ENCODE measurements at places on chromosomes 16 and 17.

- DNase-seq = no peak
Observed at GRCh38 chr16:79509211-79509631, 91.3 kb downstream of the MAF start.

- peak; percentile 91 for DNase-seq
Observed at GRCh38 chr17:41666708-41667279, 21.9 kb upstream of the EIF1 start.

- no peak for DNase-seq
Observed at GRCh38 chr16:84207251-84207650, 16.3 kb downstream of the ADAD2 start.

DNA sequence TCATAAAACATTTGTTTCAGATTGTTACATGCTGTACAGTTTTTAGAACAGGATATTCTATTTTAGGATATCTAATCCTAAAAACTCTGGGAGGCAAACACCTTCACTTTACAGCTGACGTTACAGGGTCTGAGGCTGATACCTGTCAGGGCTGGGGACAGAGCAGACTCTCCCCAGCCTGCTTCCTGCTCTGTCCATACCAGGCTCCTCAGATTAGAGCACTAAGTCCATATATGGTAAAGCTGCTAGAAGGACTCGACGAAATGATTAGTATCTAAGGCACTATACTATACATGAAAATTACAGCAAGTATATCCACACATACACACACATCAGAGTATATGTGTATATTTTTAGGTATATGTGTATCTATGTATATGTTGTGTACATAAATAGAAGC lies 125.2 kb downstream of the ZFHX3 start:
- no peak for DNase-seq

DNA sequence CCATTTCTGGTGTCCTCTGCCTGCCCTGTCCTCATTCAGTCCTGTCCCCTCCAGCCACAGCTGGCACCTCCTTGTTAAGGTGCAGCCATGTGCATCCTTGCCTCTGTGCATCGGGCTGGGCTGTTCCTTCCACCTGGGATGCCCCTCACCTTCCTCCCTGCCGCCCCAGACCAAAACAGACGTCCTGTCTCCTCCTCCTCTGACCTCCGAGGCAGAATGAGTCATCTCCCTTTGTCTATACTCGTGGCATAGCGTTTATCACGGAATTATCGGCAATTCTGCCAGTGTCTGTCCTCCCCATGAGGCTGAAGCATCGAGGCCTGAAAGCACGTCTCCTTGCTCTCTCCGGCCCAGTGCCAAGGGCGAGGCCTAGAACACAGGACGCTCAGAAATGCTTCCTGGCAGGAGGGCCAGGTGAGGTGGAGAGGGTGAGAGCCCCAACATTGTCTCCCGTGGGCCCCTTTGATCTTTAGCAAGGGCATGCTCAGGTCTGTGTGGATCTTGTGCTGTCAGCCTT lies 4.6 kb downstream of the RAI1 start:
- DNase-seq = no peak

DNA sequence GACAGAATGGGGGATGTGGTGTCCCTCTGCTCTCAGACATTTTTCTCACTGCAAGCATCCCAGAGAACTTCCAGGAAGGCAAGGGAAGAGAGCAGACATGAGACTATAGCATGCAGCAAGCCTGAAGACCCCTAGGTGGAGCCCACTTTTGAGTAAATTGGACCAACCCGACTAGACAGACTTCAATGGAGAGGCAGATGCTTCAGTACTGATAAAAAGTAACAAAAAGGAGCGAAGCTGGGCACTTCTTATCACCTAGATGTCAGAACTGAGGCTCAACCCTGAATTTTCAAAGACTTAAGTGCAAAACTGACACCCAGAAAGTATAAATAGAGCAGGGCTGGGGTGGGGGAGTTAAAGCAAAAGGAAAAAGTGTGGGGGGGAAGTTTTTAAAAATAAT lies 130.8 kb downstream of the PMP22 start:
- DNase-seq = no peak

- DNase-seq = no peak
Observed at GRCh38 chr17:13640551-13640950, 38.8 kb upstream of the HS3ST3A1 start.

- no peak for DNase-seq
Observed at GRCh38 chr17:33858682-33859081, 396.4 kb upstream of the CCL2 start.

GRCh38 chr16:12173121-12173520 lies 196.6 kb downstream of the SNX29 start:
- no peak for DNase-seq

GRCh38 chr17:42618442-42619150 lies 9.1 kb downstream of the TUBG1 start:
- DNase-seq = no peak
